ENCODE measurements at places on chromosomes 2 and 18. TPM values are rescaled to one million over a fixed set of nuclear protein-coding genes. Genes with fewer than 3 reads are reported as not detected.

ALK gene
- total RNA-seq = not detected

FBXO41 gene
- 1.2 TPM for total RNA-seq

CCDC178 gene
- 0.80 TPM for total RNA-seq

RAPGEF4 gene
- total RNA-seq = 8.8 TPM

CXCR2 gene
- not detected for total RNA-seq

CAPN14 gene
- total RNA-seq = 0.23 TPM

PDE11A gene
- 0.51 TPM for total RNA-seq

CNTNAP5 gene
- not detected for total RNA-seq

GATA6 gene
- 14.6 TPM for total RNA-seq

ERFE gene
- total RNA-seq = 1.2 TPM

FNDC4 gene
- 15.5 TPM for total RNA-seq

PIEZO2 gene
- 11.2 TPM for total RNA-seq

IL1B gene
- not detected for total RNA-seq

UBR3 gene
- 27.7 TPM for total RNA-seq

TGFA gene
- total RNA-seq = 0.12 TPM

VIL1 gene
- not detected for total RNA-seq

ANKRD44 gene
- 8.1 TPM for total RNA-seq

FOXD4L1 gene
- total RNA-seq = 0.18 TPM

GFPT1 gene
- total RNA-seq = 38.7 TPM

IL1R2 gene
- total RNA-seq = not detected

PCARE gene
- not detected for total RNA-seq

ERBB4 gene
- 0.74 TPM for total RNA-seq

FSHR gene
- total RNA-seq = not detected

LAMA1 gene
- total RNA-seq = not detected

CTDP1 gene
- total RNA-seq = 27.6 TPM

NCKAP5 gene
- 3.0 TPM for total RNA-seq
